ENCODE measurements at places on chromosomes 12 and 14. TPM values are rescaled to one million over a fixed set of nuclear protein-coding genes. Genes with fewer than 3 reads are reported as not detected.

DNA sequence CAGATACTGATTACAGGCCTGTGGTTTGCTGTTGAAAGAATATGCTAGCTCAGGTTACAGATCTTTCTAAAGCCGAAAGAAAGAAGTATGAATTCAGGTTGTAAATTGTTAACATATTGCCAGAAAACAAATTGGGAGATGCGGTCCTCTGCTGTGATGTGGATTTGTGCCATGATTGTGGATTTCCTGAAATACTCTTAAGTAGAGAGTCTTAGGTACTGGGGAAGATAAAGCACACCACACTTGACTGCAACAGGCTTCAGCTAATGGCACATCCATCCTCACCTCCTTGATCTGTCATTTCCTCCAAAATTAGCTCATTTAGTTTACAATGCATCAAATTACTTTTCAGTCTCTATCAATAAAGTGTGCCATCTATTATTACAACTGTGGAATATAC, 279.2 kb downstream of the SYT1 start:
- no peak for DNase-seq

DNA sequence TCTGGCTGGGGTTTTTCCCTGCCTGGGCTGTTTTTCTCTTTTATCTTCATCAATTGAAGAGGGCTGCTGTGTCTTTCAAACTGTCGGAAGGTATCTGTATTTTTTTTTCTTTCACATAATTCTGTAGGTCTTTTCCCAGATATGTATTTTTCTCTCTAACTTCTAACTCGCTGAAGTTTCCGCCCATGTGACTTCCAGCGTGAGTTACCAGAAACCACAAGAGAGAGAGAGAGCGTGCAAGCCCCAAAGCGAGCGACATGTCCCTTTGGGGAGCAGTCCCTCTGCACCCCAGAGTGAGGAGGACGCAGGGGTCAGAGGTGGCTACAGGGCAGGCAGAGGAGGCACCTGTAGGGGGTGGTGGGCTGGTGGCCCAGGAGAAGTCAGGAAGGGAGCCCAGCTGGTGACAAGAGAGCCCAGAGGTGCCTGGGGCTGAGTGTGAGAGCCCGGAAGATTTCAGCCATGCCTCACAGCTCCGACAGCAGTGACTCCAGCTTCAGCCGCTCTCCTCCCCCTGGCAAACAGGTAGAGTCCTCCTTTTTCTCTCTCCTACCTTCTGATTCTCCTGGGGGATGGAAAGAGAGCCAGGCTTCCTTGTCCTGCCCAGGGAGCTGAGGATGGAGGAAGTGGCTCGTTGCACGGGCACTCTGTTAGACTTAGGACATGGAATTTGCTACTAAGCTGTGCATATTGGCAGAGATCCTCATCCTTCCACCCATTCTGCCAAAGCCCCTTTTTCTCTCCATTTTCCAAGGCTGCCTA, at the start of gene BATF:
Gene BATF (plus strand): TSS at position 246 of the 759 bp plus-strand sequence. CDS start 214 bp downstream, at position 460.
- DNase-seq: no peak

GRCh38 chr14:93054006-93054405, 61.7 kb downstream of the ITPK1 start:
- no peak for DNase-seq

- DNase-seq: no peak
Observed at GRCh38 chr12:95763809-95764253, 26.7 kb downstream of the NTN4 start.

DNA sequence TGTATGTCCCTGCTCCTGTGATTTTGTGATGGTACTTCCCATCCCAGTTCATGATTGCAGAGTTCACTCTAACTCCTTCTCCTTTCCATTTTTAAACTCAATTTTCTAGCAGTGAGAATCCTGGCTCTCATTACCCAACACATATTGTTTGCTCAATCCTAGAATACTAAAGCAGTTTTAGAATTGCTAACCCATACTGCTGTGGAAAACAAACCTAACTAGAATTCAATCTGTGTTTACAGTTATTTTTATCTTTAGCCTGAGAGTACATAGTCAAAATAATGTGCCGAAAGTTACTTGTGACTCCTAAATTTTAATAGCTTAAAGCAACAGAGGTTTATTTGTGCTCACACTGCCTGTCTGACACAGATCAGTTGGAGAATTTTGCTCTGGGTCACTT, 508.0 kb downstream of the AACS start:
- no peak for DNase-seq

DNA sequence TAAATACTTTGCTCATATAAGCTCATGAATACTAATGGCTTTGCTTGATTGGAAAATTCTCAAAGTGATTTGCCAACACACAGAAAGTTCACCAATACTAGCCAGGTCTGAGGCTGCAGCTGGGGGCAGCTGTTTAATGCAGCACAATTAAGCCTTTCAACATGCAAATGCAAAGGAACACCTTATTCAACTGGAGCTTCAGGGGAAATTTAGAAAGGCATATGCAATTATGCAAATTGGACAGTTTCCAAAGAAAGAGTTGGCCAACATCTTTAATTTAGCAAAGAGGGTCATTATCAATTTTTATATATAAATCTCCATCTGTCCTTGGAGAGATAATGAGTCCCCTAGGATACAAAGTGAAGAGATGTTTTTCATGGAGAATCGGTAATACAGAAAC, 40.2 kb upstream of the OTOGL start:
- no peak for DNase-seq

GRCh38 chr12:124380796-124381455, 86.0 kb downstream of the RFLNA start:
- DNase-seq: no peak

ZNF891 gene
- 3.5 TPM for total RNA-seq

LMO3 gene
- total RNA-seq: 26.8 TPM

A2M gene
- 2,389 TPM for total RNA-seq

DNA sequence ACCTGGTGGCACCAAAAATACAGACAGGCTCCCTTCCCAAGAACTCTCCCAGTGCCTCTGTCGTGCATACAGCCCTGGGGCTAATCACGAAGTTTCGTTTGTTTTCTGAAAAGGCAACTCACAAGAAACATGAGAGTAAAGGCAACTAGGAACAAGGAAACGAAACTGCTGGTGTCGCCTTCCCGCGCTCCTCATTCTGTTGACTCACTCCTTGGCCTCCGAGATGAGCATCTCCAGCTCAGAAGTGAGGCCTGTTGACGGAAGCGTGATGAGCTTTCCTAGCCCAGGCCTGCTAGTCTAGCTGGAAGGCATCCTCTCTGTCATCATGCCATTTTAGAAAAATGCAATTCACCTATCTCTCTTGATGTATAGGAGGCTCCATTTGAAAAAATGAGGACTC, 50.5 kb downstream of the TTC9 start:
- no peak for DNase-seq

DNA sequence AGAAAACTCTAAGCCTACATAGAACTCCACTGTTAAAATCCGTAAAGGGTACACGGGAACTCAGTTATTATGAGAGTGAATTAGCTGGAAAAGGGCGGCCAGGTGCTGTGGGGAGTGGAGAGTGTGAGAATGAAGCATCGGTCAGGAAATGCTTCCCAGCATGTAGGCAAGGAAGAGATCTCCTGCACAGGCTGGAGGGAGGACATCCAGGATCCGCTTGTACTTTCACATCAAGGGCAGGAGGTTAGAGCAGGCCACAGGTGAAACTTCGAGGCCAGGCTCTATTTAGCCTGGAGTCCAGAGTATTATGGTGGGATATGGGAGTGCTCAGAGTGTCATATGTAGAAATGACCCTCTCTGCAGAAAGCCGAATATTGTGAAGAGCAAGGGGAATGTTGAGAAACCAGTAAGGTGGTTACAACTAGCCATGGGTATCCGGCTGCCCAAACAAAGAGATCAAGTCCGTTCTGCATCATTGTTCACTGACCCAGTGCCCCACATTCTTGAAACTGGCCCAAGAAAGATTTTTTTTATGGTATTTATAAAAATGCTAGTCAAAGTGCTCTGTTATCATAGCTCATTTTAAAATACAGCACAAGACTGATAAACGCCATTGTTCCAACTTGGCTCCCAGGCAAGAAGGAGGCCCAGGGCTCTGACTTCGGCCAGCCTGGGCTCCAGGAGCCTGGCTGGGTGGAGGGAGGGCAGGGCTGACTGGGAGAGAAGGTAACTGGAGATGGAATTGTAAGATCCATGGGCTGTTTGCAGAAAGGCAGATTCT, 79.4 kb upstream of the HIF1A start:
- no peak for DNase-seq

TRMT61A gene
- 11.4 TPM for total RNA-seq

DNA sequence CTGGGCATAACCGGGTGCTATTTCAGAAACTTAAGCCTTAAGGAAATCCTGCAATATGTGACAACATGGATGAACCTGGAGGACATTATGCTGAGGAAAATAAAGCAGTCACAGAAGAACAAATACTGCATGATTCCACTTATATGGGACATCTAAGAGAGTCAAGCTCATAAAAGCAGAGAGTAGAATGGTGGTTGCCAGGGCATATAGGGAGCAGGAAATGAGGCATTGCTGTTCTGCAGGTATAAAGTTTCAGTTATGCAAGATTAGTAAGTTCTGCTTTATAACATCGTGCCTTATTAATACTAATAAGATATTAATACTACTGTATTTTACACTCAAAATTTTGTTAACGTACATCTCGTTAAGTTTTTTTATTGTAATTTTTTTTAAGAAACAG, 124.2 kb upstream of the ATF1 start:
- DNase-seq: no peak

DNA sequence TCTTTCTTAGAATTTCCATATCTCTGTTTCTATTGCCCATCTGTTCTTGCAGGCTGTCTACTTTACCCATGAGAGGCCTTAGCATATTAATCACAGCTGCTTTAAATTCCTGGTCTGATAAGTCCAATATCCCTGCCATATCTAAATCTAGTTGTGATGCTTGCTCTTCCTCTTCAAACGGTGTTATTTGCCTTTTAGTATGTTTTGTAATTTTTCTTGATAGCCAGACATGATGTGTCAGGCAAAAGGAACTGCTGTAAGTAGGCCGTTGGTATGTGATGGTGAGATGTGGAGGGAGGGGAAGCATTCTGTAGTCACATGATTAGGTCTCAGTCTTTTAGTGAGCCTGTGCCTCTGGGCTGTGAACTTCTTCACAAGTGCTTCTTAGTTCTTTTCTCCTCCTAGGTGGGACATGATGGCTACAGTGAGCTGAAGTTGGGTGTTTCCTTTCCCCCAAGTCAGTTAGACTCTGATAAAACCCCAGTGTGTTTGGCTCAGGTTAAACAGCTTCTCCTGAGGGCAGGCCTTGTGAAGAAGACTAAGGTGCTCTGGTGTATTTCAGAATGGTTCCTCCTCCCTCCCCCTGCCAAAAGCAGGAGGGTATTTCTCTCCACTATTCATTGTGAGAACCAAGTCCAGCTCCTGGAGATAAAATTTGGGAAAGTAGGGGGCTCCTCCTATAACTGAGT, 195.9 kb upstream of the PARP11 start:
- DNase-seq: no peak

- DNase-seq: peak; percentile 73
Observed at GRCh38 chr12:26135010-26135420, 10.2 kb upstream of the BHLHE41 start.

KRT6C gene
- not detected for total RNA-seq

TMTC2 gene
- 5.7 TPM for total RNA-seq

DNA sequence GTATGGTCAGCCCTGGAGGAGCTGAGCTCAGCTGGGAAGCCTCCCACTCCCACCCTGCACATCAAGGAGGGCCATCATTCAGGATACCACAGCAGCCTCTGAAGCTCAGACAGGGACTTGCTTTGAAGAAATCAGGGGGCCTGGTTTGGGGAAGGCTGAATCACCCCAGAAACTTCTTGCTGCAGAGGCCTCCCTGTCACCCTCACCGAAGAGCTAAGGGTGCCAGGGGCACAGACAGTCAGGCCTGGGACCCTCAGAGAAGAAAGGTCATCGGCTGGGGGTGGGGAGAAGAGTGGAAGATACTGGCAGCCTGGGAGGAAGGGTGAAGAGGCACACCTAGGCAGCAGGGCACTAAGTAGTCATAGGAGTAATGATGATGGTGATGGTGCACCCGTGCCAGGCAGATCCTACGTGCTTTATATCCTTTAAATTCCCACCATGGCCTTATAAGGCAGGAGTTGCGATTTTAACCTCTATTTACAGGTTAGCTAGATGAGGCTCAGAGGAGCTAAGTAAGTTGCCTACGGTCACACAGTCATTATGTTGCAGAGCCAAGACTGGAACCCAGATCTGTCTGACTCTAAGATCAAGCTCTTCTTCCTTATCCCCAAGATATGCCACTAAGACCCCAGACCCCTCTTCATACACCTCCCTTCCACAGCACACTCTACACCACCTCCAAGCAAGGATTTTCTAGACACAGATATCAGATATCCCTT, 28.5 kb upstream of the PNMA1 start:
- no peak for DNase-seq

GRCh38 chr12:122133192-122133950, 40.6 kb downstream of the IL31 start:
- DNase-seq: no peak

SSPN gene
- total RNA-seq: 109 TPM

DLK1 gene
- not detected for total RNA-seq

DNA sequence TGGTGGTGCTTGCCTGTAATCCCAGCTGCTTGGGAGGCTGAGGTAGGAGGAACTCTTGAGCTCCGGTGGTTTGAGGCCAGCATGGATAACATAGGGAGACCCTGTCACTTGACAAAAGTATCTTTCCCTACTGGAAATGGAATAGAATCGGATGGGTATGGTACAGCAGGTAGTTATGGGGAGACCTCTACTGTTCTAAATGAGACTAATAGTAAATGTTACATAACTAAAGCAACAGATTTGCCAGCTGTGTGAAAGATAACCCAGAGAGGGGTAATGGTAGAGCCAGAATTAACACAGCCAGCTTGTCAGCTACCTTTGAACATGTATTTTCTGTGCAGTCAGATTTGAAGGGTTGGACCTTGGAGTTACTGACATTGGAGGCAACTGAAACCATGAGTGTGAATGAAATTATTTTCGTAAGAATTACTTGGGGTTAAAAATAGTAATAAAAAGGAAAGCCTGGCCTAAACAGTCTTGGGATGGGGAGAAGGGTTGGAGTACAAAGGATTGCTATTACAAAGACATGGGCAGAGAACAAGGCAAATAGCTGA, 21.7 kb upstream of the NUP107 start:
- DNase-seq: no peak

DNA sequence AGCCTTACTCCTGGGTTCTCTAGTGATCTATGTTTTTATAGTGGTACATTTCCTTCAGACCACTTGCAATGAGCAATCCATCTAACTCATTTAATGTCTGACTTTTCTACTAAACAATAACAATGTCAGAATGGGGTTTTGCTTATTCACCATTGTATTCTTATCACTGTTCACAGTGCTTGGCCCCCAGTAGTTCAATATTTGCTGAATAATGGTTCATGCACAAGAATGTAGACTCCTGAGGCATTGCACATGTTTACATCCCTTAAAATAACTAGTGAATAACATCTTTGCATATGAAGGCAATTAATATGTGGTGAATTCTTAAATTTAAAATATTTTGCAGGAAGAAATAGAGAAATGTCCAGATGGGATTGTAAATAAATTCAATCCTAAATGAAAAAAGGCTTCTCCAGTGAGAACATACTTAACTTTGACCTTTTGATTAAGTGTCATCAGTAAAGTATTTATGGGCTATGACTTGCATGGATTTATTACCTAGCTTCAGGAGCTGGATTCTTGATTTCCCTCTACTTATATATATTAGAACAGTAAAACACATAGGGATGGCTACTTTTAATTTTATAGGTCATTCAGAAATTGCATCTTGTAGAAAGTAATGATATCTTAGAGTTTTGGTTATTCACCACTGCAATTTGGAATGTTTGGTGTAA, 3.4 kb downstream of the CCER1 start:
- DNase-seq: no peak

ETFBKMT gene
- total RNA-seq: 2.8 TPM
